ENCODE measurements at places on chromosomes 2 and 18.

- DNase-seq = no peak
These were observed 404.7 kb upstream of the FAM98A start for GRCh38 chr2:34003795-34004194.

GRCh38 chr2:221500501-221501209, 71.4 kb downstream of the EPHA4 start:
- no peak for DNase-seq

DNA sequence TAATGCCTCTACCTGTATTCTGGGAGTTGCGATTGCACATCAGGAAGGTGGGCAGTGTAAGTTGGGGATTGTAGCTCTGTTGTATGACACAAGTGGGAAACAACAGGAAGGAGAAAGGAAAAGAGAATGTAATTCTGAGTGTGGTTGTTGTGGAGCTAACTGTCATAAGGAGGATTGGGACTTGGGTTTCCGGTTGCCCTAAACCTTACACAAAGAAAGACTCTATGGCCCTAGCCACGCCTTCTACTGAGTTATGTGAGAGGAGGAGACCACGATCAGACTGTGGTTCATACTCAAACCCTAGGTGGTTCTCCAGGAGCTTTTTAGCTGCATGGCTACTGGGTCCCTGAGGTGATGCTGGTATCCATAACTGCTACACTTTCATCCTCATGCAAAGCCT, 86.5 kb downstream of the TANC1 start:
- DNase-seq = no peak

DNA sequence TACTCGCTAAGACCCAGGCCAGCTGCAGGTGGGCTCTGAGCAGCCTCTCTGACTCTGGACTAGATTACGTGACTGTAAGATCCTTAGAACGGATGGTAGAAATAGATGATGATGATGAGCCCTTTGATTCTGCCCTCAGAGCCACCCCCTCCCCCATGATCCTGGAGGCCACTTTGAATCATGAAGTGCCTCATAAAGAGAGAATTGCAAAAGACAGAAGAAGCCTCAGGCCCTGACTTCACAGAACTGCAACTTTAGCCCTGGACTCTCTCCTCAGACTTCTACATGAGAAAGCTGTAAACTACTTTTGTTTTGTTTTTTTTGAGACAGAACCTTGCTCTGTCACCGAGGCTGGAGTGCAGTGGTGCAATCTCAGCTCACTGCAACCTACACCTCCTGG, 15.4 kb upstream of the TET3 start:
- no peak for DNase-seq

GRCh38 chr2:46157966-46158310, 139.3 kb upstream of the EPAS1 start:
- no peak for DNase-seq

- no peak for DNase-seq
These were observed 97.0 kb upstream of the NCK2 start for GRCh38 chr2:105647731-105648130.

DNA sequence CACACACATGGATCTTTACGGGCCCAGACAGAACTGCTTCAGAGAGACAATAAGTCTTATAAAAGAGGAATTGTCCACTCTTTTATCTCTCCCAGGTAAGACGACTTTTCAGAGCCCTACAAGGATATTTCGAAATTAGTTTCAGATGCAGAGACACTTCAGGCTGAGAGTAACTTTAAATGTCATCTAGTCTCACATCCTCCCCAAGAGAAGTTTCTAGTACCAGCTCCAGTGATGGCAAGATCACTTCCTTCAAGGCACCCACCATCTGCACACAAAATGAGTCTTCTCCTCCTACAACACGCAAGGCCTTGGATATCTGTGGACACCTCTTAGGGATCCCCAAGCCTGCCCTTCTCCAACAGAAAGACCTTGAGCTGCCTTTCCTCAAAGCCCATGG, 39.0 kb upstream of the KLHL29 start:
- DNase-seq = no peak

DNA sequence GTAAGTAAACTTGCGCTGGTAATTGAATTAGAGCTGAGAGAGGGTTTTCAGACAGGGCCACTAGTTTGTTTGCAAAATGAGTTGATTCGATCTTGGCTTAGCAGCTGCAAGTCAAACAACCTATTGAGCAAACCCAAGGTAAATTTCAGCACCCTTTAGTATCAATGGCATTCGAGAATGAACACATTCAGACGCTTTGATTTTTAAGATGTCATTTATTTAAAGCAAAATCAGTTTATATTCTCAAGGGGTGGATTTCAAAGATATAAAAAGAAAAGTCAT, 44.2 kb downstream of the TGIF1 start:
- no peak for DNase-seq

DNA sequence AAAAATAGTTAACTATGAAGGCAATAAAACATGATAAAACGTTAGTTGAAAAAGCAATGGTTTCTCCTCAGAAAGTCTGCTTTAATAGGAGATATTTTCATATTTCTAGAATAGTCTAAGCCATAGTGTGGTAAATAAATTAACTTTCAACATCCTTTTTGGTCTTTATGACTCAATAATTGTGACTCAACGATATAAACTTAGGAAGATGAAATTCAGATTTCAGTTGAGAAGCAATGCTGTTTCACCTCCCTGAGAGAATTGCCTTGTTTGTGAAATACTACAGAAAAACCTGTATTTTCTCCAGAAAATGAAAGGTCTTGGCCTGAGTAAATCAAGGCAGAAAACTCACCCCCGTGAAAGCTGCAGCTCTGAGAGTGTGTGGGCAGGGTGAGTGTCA, 166.9 kb downstream of the ETAA1 start:
- DNase-seq = no peak

GRCh38 chr18:48049757-48050156, 119.3 kb upstream of the SMAD2 start:
- DNase-seq = no peak

- no peak for DNase-seq
These were observed 107.0 kb downstream of the FMNL2 start for GRCh38 chr2:152441961-152442360.

DNA sequence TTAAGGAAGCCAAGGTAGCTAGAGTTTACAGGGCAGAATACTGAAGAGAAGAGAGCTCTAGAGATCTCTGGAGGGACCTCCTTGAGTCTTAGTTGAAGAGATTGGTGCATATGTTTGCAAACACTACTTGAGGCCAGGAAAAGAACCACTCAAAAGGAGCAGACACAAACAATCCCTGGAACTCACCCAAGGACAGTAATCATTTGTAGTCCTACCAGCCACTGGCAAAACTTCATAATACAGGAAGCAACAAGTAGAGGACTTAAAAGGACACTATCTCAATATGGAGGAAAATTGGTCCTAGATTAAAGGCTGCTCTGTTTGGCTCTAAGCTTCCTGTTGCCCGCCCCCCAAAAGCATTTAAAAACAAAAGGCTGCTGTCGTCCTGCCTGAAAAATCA, 46.9 kb upstream of the UBXN4 start:
- DNase-seq = no peak

GRCh38 chr2:38602136-38602731, 494 bp downstream of the HNRNPLL start:
- DNase-seq = peak; percentile 29

- DNase-seq = no peak
These were observed 230.4 kb upstream of the SPRED2 start for GRCh38 chr2:65662654-65663432.

Measured in stimulated activated CD4-positive, alpha-beta T cell treated with anti-CD3 and anti-CD28 coated beads, Interleukin-2, amount 100 ng/mL, for 48 hours (primary cell).